Activated CD8-positive, alpha-beta memory T cell treated with anti-CD3 and anti-CD28 coated beads for 4 hours (primary cell): ENCODE measurements at places on chromosomes 16 and 17.

- DNase-seq: no peak
Observed at GRCh38 chr17:40352237-40352778, 12.2 kb downstream of the GJD3 start.

DNA sequence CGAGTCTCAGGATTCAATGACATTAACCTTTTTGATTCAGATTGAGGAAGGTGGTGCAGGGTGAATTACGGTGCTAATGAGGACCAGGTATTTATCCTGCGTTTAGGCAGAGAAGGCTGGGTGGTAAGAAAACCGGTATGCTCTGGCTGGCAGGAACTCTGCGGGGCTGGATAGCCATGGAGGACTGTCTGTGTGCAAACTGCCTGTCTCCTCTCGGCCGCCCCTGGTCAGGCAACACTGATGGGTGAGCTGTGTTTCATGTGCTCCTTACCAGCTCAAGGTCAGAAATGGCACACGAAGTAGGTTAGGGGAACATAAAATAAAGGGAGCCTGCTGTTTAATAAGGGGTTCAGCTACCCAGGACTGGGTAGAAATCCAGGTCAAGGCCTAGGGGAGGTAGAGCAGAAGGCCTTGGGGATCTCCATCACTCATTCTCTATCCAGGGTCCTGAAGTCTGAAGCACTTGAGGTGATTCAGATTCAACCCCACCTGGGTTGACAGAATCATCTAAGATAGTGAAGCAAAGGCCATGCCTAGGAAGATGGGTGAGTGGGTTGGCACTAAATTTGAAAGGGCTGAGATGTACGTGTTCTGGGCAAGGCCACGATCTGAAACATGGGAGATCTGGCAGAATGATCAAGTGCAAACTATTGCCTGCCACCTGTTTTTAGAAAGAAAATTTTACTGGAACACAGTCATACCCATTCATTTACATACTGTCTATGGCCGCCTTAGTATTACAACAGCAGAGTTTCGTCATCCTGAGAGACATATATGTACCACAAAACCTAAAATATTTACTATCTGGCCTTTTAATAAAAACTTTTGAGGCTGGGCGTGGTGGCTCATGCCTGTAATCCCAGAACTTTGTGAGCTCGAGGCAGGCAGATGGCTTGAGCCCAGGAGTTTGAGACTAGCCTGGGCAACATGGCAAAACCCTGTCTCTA lies 292.5 kb downstream of the XYLT1 start:
- no peak for DNase-seq

- no peak for DNase-seq
Observed at GRCh38 chr16:8047736-8048135, 542.6 kb downstream of the TMEM114 start.

GRCh38 chr16:74627506-74628220 lies 20.7 kb upstream of the GLG1 start:
- DNase-seq: no peak

GRCh38 chr17:34173241-34173640 lies 81.8 kb upstream of the CCL2 start:
- DNase-seq: no peak

DNA sequence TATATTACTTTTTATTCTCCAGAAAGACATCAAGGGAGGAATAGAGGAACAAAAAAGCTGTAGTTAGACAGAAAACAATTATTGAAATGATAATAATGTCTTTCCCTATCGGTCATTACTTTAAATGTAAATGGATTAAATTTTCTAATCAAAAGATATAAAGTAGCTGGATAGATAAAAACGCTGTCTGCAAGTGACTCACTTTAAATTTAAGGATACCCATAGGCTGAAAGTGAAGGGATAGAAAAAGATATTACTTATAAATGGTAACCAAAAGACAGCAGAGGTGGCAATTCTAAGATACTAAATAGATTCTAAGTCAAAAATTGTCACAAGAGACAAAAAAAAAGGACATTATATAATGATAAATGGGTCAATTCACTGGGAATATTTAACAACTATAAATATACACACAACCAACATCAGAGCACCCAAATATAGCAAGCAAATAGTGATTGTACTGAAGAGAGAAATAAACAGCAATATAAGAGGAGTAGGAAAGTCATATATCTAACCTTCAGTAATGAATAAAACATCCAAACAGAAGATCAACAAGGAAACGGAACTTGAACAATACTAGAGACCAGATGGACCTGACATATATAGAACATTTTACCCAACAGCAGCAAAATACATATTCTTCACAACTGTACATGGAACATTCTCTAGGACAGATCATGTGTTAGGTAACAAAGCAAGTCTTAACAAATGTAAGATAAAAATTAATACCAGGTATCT lies 116.9 kb downstream of the BRIP1 start:
- no peak for DNase-seq
